ENCODE measurements at places on chromosomes 1 and 21.

DNA sequence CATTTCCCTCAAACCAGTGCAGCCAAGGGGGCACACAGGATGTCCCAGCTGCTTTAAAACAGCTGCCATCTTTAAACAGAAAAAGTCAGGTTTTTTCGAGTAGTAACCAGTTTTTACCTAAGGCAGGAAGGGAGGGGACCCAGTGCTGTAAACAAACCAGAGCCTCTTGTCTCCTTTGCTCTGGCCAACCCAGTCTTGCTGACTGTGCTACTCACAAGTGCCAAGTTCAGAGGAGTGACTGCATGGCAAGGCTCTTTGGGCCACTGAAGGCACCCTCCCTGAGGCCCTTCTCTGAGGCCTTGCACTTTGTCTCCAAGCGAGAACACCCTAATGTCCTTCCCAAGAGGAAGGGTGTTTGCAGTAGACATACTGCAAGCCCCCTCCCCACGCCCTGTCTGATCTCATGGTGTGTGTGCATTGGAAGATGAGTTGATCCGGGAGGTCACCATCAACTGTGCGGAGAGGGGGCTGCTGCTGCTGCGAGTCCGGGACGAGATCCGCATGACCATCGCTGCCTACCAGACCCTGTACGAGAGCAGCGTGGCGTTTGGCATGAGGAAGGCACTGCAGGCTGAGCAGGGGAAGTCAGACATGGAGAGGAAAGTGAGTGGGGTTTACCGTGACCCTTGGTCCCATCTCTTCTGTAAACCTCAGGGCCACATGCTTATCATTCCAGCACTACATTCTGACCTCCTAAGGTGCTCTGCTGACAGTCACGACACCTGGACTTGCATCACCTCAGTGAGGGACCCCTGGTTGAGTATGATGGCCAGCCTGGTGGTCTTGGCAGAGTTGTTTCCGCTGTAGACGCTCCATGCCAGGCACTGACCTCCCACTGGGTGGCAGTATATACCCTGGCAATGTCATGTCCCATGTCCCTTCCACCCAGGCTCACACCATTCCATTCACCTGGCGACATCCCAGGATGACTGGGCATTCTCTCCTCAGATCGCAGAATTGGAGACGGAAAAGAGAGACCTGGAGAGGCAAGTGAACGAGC lies 4.7 kb downstream of the DNALI1 start:
- DNase-seq = peak; percentile 76

- no peak for DNase-seq
Measured at GRCh38 chr1:41957568-41957967, 38.8 kb upstream of the HIVEP3 start.

GRCh38 chr1:41235893-41236292 lies 6.2 kb downstream of the SCMH1 start:
- DNase-seq = no peak

- DNase-seq = no peak
Measured at GRCh38 chr1:80181418-80181817, 1174.9 kb upstream of the ADGRL4 start.

DNA sequence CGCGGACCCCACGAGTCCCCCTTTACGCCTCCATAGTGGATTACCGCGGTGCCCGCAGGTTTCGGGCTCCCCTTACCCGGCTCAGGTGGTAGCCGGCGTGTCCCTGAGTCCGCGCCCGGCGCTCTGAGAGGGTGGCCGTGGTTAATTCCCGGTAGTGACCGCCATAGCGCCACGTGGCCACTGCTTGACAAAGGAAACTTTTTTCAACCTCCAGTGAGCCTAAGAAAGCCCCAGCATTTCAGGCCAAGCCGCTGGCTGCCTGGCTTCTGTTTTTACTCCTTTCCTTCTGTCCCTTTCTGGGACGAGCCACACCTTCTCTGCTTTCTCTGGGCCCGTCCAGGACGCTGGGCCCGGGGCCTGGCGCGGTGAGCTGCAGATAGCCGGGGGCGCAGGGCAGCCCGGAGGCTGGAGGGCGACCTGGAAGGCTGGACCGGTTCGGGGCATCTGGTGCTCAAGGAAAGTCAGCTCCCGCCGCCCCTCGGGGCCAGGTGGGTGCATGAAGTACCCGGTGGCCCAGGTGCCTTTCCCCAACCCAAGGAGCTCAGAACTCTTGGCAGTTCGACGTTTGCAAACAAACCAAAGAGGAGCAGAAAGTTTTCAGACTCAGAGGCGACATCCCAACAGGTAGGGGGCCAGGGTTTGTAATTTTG lies 540 bp upstream of the C1orf198 start:
- no peak for DNase-seq

DNA sequence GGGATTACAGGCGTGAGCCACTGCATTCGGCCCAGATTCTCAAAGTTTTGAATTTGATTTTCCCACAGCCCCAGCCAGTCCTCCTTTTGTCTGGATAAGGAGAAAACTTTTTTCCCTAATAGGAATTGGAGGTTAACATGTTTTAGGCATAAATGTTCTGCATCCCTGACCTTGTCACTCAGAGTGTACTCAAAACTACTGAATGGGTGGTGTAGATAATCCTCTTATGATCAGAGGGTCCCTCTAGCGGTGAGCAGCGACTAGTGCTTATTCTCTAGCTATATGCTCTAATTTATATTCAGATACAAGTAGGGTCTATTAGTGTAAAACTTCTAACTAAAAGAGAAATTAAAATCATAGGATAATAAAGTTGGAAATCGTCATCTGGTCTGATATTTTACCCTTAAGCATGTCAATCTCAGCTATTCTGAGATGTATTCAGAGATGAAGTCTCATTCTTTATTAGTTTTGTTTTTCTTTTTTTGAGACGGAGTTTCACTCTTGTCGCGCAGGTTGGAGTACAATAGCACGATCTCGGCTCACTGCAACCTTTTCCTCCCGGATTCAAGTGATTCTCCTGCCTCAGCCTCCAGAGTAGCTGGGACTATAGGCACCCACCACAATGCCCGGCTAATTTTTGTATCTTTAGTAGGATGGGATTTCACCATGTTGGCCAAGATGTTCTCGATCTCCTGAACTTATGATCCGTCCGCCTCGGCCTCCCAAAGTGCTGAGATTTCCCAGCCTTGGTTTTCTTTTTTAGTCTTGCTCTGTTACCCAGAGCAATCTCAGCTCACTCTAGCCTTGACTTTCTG lies 2.7 kb upstream of the PSMD4 start:
- DNase-seq = peak; percentile 65

GRCh38 chr1:18511149-18511873 lies 30.6 kb downstream of the KLHDC7A start:
- no peak for DNase-seq

- no peak for DNase-seq
Measured at GRCh38 chr1:77395051-77395450, 113.2 kb downstream of the AK5 start.

GRCh38 chr1:119655154-119655553 lies 7.1 kb upstream of the ZNF697 start:
- DNase-seq = no peak

GRCh38 chr1:94858276-94858675 lies 38.1 kb downstream of the SLC44A3 start:
- no peak for DNase-seq

- DNase-seq = peak; percentile 62
Measured at GRCh38 chr1:14513111-14513510, 85.4 kb upstream of the KAZN start.

DNA sequence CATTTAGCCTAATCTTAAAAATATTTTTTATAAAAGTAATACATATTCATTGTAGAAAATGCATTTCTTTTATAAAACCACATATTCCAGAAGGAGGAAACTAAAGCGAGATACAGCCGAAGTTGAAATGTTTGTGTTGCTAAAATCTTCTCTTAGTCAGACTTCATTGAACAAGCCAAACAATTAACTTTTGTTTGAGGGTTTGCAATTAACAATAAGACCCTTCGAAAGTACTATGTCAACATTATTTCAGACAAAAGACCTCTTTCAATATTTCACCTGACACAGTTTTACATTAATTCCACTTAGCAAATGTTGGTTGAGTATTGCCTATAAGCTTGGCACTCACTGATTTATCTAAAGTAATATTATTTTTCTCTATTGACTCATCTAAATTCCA lies 354.0 kb upstream of the ADAMTS5 start:
- DNase-seq = no peak

DNA sequence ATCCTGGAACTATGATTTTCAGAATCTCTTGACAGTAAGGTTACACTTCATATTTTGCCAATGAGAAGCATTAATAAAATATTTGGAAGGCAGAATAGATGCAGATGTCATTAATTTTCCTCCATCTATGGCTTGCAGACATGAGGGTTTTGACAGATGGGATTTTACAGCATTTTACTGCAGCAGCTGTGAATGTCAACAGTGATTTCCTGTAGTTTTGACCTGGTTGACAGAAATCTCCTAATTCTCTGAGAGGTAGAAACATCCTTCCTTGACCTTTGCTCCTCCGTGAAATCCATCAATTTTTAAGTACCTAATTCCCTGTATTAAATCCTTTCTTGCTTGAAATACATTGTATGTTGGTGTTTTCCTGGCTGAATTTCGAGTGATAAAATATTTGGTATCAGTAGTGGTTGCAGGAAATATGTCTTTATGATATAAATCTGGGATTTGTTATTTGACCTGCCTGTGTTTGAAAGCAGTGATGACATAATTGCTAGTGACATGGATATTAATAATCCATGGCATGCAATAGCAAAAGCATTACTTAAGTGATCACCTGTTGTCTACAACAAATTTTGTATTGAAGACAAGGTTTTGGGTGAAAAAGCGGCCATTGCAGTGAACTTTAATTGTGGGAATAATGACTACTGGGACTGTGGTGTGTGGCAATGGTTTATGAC lies 73.9 kb downstream of the HLX start:
- DNase-seq = no peak

DNA sequence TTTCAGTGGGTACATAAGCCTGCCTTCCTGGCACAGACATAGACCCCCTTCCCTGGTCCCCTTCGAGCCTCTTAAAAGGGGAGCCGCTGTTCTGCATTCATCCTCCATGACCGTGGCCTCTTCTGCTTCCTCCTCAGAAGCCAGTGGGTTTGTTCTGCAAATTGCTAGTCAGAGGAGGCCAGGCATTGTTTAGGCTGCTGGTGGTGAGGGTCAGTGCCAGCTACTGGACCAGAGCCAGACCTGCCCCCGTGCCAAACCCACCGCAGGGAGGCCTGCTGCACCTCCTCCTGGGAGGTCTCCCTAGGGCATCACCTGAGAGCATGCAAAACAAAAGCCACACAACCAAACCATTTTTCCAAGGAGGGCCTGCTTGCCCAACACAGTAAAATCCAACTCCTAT lies 178.4 kb downstream of the MIS18A start:
- no peak for DNase-seq

GRCh38 chr1:225739542-225740107 lies 38.0 kb upstream of the SRP9 start:
- no peak for DNase-seq

- DNase-seq = no peak
Measured at GRCh38 chr1:19504796-19505692, 19.7 kb upstream of the CAPZB start.

- DNase-seq = no peak
Measured at GRCh38 chr1:9901148-9902059, 8.7 kb downstream of the CTNNBIP1 start.

DNA sequence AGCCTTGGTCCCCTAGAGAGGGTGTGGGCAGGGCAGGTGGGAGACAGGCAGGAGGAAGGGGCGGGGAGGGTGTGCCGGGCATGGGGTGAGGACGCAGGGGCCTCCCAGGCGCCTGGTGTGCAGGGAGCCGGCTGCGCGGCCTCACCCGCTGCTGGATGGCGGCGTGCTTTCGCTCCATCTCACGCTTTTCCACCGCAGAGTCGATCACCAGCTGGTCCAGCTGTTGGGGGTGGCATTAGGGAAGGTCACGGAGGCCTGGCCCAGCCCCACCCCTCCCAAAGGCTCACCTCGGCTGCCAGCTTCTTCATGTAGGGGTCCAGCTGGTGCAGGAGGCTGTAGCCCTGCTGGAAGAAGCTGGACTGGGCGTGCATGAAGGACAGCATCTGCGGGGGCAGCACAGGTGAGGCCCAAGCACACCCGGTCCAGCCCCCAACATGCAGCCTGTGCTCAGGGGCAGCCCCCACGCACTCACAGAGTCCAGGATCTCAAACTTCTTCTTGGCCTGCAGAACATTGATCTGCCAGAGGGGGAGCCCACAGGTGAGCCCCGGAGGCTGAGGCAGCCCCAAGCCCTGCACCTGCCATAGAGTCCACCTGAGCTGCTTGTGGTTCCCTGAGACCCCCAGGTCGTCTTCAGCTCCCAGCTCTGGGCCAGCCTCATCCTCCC lies 7.9 kb downstream of the ACAP3 start:
- DNase-seq = no peak

DNA sequence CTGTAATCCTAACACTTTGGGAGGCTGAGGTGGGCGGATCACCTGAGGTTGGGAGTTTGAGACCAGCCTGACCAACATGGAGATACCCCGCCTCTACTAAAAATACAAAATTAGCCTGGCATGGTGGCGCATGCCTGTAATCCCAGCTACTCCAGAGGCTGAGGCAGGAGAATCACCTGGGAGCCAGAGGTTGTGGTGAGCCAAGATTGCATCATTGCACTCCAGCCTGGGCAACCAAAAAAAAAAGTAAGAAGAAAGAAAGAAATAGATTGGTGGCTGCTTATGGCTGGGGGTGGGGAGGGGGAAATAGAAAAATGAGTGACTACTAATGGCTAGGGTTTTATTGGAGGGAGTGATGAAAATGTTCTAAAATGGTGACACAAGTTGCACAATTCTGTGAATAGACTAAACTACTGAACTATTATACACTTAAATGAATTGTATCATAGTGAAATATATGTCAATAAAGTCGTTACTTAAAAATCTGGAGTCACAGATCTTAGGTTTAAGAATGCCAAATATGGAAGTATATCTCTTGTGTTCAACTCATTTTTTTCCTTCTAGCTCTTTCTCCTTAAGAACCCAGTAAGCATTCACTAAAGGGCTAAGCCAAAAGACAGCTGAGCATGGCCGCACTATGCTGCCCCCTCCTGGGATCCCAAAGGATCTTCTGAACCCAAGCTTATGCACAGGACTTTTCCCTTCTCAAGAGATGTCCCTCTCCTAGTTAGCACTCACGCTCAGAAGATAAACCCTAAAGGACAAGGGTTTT lies 3.2 kb upstream of the NPL start:
- DNase-seq = peak; percentile 82

DNA sequence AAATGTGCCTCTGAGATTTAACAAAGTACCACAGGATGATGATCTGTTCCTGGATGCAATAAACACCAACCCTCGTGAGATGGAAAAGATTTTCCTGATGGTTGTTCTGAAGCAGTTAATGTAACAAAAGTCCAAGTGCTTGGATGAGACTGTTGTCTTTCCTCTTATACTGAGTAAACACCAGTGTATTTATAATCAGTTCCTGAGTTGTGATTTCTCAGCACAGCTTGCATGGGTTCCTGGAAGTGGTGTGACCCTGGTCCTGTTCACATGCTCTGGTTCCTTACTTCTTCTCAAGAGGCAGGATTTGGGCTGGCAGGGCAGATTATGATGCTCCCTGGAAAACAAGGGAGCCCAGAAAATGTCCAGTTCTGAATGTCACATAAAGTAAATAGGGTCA lies 208.2 kb upstream of the USP24 start:
- DNase-seq = no peak

DNA sequence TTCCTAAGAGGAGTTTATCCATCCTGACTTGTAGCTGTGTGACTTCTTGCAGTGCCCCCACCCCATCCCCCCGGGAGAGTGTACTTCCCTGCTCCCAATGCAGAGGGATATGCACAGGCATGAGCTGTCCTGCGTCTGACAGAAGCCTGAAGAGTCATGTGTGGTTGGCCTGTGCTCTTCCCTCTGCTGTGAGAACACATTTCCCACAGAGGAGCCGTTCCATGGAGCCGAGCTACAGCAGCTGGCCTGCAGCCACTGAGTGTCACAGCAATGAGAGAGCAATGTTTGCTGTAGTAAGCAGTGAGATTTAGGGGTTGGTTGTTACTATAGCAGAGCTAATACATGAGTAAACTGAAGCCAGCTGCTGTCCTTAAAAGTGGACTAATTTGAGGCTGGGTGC lies 22.0 kb downstream of the PARS2 start:
- DNase-seq = peak; percentile 61

All from lower leg skin (tissue), 4 donors.